ENCODE measurements at places on chromosomes 6 and 20. TPM values are rescaled to one million over a fixed set of nuclear protein-coding genes. Genes with fewer than 3 reads are reported as not detected.

DNA sequence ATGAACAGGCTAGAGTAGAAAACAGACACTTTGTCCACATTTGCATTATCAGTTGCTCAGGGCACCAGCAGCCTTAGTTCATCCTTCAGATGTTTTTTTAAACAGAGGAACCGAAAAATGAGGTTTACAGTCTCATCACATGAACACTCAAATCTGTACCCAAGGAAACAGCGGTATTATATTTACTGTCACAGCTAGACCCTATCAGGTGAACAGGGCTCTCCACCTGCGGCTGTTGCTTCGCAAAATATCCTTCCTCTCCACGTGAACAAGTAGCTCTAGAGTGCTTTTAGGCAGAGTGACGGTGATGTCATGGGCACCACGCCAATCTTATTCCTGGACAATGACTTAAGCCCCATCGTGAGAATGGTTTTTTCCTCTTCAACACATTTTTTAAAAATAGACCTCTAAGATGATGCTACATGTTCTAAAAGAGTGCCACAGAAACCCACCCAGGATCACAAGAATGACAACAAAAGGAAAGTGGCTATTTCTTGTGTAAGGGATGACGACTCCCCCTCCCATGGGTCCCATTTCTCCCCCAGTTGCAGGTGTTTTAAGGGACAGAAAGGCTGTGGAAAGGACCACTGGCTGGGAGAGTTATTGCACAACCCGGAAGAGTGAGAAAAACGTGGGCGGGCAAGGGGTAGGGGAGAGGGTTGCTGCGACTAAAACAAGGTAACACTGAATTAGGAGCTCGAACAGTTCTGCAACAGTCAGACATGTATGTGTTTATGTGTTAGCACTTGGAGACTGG, 77.7 kb downstream of the EFHC1 start:
- DNase-seq = no peak

GRCh38 chr20:63434599-63435378, 37.7 kb downstream of the KCNQ2 start:
- DNase-seq = peak; percentile 67

DNA sequence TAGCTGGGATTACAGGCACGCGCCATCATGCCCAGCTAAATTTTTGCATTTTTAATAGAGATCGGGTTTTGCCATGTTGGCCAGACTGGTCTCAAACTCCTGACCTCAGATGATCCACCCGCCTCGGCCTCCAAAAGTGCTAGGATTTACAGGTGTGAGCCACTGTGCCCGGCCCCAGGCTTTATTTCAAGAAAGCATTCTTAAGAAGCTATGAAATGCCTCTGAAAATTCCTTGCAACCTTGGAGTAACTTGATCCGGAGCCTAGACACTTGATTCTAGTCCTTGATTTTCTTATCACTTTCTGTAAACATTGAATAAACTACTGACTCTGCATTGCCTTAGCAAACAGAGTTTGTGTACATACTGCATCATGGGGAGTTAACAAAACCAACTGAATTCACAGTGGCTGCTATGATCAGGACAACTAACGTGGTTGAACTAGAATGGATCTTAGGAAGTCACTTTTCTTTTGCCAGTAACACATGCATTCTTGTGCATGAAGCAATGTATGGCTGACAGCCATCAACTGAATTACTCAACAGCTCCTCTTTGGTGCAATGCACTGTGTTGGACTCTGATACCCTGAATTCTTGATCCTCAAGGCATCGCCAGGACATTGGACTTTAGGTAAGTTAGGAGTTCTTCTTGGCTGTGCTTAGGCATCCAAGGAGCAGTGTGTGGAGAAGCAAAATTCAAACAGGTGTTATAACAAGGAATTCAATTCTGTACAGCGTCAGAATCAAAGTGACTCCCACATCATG, 102.8 kb upstream of the TMEM170B start:
- DNase-seq = no peak

DNA sequence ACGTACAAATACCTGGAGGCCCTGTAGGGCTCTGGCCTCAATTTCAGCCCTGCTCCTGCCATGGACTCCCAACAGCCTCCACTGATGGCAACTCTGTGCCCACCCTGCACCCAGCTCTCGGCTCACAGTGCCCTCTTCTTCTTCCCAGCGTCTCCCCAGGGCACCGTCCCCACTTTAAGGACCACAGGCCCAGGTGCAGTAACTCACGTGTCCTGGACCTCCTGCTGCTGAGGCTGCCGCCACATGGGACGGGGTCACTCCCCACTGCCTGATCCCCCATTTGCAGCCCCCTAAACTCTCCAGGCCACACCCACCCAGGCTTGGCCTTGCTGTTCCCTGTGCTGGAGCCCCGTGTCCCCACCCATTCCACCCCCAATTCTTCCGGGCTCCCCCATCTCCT, 223.4 kb downstream of the PREX1 start:
- no peak for DNase-seq

DNA sequence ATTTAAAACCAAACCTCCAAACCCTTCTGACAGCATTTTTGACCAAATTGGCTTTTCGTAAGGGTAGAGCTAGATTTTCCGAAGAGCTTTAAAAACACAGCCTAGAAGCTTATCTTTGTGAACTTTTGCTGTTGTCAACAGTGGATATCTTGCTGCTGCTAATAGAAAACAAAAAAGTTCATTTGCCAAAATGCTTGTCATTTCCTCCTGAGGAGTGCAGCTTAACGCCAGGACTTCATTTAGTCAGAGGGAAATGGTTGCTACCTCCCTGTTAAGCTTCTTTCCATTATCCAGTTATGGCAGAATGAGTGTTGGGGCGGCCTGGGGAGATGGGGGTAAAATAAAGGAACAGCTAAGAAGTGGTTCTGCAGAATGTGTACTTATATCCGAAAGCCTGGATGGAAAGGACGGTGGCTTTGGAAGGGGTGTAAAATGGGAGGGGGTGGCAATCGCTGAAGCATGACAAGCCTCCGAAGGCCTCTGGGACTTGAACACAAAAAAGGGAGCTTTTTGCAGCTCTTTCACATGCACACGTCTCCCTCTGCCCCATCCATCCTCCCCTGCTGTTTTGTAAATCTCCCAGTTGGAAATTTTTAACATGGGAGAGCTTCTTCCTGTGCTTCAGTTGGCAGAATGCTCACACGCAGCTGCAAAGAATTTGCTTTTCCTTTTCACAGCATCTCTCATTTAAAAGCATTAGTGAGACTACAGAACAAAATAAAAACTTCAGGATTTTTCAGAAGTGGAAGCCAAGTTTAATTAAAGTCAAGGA, 22.5 kb downstream of the JARID2 start:
- no peak for DNase-seq

- DNase-seq = no peak
These were observed 48.4 kb upstream of the ARMC2 start for GRCh38 chr6:108799791-108800190.

- no peak for DNase-seq
These were observed 8.3 kb upstream of the TNXB start for GRCh38 chr6:32117461-32117860.

DNA sequence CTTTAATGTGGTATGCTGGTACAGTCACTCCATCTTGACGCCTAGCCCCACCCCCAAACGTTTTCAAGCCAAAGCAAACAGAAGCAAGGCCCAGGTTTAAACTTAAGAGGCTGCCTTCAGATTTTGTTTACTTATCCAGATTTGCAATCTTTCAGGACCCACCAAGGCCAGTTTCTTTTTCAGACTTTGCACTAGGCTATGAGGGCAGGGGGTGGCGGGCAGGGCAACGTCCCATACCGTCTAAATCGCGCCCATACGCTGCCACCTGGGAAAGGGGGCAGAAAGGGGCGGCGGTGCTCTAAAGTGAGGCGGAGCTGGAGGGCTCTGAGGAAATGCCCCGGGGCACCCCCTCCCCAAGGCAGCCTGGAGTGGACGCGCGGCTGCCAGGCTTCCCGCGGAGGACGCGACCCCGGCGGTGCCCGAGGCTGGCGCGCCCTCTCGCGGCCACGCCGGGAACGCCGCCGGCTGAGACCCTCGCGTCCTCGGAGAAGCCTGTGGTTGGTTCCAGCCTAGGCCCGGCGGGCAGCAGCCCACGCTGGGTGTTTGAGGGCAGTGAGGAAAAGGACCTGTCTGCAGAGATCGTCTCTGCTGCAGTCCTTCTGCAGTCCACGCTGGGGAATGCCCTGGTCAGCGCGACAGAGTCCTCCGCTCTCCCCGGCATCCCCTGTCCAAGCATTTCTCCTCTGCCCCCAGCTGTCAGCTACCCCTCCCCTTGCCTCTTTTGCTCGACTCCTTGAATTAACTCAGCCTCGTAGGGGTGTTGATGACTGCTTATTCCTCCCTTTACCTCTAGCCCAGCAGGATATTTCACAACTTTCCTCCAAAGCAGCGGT, 129.2 kb upstream of the PRND start:
- DNase-seq = peak; percentile 39

- DNase-seq = no peak
These were observed 17.2 kb upstream of the PEDS1 start for GRCh38 chr20:50170549-50171220.

GRCh38 chr20:2210646-2211552, 84.9 kb upstream of the TGM3 start:
- DNase-seq = no peak

DNA sequence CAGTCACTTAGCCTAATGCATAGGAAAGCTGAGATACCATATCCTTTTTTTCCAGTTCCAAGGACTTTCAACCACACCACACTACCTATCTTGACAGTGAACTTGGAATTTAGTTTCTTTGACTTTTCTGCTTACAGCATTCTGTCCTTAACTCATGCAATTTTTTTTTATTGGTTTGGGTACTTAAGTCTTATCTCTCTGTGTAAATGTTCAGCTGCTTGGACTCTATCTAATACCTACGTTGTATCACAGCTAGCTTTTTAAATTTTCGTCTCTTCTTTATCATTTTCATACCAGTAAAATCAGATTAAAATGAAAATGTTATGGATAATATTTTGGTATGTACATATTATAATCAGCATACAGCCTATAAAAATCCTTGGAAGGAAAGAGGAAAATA, 106.9 kb upstream of the ADGRF1 start:
- DNase-seq = no peak

DNA sequence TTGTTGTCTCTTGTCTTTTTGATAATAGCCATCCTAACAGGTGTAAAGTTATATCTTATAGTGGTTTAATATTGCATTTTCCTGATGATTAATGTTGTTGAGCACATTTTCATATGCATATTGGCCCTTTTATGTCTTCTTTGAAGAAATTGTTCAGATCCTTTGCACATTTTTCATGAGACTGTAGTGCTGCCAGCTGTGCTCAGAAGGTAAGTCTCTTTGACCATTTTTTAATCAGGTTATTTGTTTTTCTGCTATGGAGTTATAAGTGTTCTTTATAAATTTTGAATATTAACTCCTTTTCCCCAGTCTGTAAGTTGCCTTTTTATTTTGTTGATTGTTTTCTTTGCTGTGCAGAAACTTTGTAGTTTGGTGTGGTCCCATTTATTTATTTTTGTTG, 55.8 kb upstream of the ZNF184 start:
- no peak for DNase-seq

DNA sequence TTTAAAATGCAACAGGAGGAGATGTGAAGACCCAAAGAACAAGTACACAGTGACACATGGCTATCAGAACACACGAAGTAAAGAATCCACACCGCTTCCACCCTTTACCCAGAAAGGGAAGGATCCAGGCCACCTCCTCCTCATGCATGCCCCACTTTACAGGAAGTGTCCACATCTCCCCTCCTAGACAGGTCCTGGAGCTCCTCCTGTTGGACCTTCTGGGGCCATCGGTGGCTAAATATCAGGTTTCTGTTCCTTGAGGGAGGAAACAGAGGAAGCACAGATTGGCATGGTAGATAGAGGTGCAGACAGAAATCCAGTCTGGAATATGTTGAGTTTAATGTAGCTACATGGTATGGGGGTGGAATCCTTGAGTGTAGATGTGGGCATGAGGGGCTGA, 10.9 kb downstream of the NINL start:
- no peak for DNase-seq

DNA sequence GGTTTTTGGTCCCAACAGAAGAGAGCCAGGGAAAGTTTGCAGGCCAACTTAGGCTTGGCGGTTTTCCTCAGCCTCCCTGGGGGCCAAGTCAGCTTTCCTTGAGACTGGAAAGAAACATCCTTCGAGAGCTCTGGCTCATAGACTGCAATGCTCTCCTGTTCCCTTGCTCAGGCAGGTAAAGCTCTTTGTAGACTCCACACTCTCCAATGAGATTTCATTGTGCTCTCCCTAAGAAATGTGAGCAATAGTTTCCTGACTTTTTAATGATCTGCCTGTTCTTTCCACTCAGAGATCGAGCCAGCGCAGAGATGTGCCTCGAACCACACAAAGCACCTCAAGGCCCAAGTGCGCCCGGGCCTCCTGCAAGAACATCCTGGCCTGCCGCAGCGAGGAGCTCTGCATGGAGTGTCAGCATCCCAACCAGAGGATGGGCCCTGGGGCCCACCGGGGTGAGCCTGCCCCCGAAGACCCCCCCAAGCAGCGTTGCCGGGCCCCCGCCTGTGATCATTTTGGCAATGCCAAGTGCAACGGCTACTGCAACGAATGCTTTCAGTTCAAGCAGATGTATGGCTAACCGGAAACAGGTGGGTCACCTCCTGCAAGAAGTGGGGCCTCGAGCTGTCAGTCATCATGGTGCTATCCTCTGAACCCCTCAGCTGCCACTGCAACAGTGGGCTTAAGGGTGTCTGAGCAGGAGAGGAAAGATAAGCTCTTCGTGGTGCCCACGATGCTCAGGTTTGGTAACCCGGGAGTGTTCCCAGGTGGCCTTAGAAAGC, 13.9 kb downstream of the TNFAIP3 start:
- no peak for DNase-seq

DNA sequence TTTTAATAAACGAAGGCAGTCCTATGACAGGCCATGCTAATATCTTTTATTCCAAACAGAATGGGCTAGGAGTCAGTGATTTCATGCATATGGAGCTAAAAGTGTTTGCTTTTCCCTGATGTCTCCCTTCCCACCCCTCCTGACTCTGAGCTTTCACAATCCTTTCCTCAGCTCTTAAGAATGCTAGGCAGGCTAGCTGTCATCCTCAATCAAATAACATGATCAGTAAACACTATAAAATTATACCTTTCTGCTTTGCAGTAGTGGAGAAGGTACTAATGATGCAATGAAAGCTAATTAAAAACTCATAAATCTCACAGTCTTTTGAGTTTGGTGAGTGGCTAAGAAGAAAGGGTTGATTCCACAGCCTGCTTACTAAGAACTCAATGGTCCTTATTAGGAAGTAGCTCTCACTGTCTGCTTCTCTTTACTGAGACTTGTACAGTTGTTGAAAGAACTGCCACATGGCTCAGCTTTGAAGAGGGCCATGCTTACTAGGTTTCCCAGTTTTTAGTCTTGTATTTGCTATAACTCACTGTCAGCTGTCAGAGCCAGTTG, 250.9 kb upstream of the JAG1 start:
- DNase-seq = no peak

The SLC17A9 gene
- 7.6 TPM for total RNA-seq

The SAMD10 gene
- total RNA-seq = 34.9 TPM

The PSMB9 gene
- 253 TPM for total RNA-seq

All from activated T-helper 1 cell treated with anti-CD3 and anti-CD28 coated beads, Interleukin-12 subunit alpha, Interleukin-12 subunit beta, Interleukin-2, Interleukin-4 antibody, amounts not matched to agents 30 ng/mL and 10 ng/mL and 1 ng/mL, durations not matched to agents 14 hours and 24 hours and 36 hours (primary cell).